Activated T-cell treated with anti-CD3 and anti-CD28 coated beads for 1 hour (primary cell): ENCODE measurements at places on chromosomes 16 and 17.

DNA sequence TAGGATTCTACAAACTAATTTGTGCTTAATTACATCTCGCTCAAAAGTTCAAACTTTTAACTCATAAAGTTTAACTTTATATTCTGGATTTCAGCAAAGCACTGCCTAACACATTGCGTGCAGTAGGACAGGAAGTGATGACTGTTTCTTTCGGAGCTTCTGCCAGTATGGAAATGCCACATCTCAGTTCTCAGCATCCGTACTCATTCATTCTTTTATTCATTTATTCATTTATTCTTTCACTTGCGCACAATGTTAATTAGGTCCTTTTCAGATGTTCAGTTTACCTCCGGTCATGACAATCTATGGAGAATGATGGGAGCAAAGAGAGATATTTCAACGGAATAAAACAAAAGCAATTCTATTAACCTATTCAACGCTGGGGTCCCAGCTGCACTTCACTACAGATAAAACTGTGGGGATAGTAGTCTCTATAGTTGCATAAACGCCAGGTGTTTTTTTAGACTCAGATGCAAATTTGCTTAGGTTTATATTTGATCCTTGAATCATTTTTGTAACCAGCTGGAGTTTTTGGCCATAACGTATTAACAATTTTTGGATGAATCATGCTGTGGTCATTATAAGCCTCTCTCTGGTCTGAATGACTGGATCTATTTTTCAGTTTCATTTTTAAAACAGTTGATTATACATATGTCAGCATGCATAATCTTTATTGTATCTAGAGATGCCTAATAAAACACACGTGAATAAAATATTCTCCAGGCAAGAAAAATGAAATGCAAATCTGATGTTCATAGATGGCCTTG is 143.9 kb downstream of the KCNJ2 start:
- no peak for DNase-seq

GRCh38 chr16:21260870-21261791 is 17.0 kb downstream of the CRYM start:
- no peak for DNase-seq

- DNase-seq, result no peak
Observed at GRCh38 chr16:81878529-81878928, 99.4 kb downstream of the PLCG2 start.

- DNase-seq, result peak; percentile 27
Observed at GRCh38 chr17:35540589-35541404, 3.3 kb upstream of the SLFN12L start.

- no peak for DNase-seq
Observed at GRCh38 chr16:71673582-71673973, 47.6 kb downstream of the MARVELD3 start.

DNA sequence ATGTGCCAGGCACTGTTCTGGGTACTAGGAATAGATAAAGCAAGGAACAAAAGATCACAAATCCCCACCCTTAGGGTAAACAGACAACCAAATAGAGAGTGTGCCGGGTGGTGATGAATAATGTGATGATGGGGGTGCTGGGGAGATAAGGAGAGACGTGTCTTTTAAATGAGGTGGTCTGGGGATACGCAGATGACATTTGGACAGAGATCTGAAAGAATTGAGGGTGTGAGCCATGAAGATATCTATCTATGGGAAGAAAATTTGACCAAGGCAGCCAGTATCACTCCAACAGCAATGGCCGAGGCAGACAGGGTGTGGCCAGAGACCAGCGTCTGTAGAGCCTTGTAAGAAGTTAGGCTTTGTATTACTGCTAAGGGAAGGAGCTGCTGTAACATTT is 165.3 kb downstream of the MRTFB start:
- DNase-seq, result no peak

GRCh38 chr17:66767154-66767933 is 67.6 kb upstream of the CACNG5 start:
- DNase-seq, result no peak

DNA sequence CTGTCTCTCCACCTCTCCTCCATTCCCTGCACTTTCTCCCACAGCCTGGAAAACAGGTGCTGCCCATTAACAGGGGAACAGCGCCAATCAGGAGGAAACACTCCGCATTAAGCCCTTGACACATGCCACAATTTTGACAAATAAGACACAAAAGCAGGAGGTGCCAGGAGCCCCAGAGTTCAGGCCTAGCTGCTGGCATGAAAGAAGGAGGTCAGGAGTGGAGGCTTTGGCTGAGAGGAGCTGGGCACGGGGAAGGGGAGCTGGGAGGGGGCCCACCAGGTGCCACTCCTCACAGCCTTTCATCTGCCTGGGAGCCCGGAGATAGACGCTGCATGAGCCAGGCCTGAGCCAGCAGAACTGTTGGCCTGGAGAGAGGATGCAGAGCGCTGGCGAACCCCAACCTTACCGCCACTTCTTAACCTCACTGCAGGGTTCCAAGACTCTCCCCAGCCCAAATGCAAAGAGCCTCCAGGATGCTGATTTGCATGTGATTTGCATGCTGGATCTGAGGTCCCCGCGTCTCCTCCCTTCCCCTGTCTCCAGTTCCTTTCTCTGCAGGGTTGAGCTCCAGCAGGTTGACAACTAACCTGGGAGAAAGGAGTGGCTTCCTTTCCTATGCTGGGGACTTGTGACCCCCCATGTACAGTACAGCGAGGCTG is 139.8 kb upstream of the SDK2 start:
- DNase-seq, result no peak

DNA sequence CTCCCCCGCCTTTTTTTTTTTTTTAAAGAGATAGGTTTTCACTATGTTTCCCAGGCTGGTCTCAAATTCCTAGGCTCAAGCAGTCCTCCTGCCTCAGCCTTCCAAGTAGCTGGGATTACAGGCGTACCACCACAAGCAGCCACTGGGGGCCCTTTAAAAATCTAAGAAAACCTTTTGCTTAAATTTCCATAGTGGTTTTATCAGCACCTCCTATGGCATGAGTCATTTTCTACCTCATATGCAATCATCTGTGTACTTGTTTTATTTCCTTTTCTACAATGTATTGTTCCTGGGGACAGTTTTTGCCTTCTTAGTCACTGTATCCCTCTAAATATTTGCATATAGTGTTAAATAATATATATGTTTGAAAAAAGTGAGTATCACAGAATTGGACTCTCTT is 29.2 kb downstream of the GNA13 start:
- DNase-seq, result peak; percentile 17

DNA sequence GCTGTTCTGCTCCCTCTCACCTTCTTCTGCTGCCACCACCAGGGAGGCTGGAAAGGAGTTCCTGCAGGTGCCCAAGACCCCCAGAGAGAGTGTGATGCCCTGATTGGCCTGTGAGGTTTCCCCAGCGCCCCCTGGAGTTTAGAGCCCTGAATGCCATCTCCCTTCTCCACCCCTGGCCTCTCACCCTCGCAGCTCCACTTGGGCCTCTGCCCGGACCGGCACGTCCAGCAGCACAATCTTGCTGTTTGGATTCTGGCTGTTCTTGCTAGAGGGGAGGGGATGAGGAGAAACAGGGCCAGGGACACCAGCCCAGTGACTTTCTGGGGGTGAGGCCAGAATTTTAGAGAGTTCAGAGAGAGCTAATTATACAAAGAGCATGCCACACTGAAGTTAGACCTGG is 12.5 kb upstream of the FAM171A2 start:
- no peak for DNase-seq

DNA sequence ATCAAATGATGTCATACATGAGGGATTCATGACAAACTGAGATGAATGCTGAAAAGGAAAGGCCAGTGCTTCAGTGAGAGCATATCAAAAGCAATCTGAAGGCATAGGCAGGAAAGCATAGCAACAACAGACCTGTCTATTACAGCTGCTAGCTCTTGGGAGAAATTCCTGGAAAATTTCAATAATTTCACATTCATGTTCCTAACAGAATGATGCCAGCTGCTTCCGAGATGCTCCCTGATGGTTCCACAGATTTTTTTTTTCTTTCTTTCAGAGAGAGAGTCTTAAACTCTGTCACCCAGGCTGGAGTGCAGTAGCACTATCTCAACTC is 50.3 kb upstream of the CLEC3A start:
- no peak for DNase-seq

- DNase-seq, result peak; percentile 12
Observed at GRCh38 chr17:27631411-27631760, 398 bp downstream of the LGALS9 start.

DNA sequence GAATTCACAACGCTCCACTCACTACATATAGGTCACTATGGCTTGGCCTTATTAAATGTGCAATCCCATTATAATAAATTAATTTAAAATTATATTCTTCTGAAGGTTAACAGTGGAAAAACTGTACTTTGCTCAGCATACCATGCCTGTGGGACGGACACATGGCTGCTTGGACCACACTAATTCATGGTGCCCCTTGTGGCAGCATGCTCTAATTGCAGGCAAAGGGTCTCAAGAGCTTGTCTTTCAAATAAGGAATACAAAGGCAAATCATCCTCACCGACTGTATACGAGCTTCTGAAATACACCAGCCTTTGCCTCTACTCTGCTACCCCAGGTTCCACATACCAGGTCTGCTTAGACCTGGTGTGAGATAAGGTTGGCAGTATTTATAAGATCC is 11.7 kb downstream of the SMPD3 start:
- no peak for DNase-seq

DNA sequence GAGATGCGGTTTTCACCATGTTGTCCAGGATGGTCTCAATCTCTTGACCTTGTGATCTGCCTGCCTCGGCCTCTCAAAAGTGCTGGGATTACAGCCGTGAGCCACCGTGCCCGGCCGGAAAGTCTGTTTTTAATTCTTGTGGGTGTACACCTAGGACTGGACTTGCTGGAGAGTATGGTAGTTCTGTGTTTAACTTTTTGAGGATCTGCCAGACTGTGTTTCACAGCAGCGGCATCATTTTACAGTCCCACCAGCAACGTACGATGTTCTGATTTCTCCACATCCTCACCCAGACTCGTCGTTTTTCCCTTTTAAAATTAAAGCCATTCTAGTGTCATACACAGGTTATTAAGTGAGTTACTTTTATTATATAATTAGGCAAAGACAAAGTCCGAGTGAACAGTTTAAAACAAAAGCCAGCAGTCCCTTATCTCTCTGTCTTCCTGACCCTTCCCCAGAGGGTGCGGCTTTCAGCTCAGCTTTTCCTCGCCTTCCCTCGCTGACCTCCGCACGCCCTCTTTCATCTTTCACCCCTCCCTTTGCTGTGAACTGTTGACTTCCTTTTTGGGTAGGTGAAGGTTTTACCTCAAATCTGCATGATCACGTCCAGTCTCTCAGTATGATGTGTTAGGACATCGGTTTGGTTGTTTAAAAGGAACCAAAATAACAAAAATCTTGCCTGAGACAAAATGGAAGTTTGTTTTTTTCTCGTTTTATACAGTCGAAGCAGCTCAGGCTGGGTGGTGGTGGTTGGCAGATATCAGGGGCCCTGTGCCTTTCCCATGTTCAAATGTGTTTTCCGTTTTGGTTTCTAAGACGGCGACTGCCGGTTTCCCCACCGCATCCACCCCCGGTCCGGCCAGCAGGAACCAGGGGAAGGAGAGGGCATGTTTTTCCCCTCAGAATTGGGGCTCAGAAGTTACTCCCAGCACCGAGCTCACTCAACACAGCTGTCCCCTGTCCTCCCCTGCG is 18.0 kb downstream of the FAM234A start:
- DNase-seq, result no peak

DNA sequence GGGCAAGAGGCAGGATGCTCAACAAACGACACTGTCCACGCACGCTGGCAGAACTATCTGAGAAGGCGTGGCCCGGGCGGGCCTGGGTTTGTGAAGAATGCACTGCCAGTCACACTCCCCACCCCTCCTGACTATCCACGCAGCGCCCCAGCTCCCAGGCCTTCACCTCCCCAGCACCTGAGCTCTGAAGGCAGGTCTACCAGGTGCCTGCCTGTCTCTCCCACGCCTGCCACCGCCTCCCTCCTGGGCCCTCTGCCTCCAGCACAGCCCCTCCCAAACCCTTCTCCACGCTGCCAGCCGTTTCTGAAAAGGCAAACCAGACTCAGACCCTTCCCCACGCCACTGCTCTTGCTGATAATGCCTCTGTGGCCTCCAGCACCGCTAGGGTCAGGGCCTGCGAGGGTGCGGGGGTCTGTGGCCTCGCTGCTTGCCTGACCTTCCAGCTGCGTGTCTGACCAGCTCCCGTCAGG is 11.6 kb downstream of the MYBBP1A start:
- no peak for DNase-seq

DNA sequence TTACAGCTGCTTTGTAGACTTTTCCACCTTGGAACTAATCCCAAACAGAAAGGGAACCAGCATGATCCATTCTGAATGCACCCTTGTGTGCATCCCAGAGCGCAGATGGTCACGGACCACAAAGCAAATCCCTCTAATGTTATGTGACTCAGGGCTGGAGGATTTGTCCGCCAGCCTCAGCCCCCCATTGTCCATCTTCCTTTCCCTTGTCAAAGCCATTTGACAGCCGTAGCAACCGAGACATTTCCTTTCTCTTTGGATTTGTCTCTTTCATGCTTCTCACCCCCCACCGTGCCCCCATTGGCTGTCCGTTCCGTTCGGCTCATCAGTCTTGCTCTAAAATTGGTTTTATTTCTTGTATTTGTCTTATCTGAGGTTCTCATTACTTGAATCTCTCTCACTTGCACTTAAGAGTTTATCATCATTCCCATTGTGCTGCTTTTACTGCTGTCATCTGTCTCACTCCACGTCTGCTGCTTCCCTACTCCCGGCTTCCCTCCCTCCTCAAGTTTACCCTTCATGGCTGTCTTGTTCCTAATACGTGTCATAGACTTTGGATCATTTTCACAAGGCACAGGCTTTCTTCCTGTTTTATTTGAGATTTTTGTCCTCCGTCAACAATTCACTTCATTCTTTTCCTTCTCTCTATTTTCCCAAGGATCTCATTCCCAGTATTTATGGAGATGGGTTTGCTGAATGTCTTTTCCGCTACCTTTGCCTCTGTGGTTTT is 163.4 kb upstream of the ERCC4 start:
- DNase-seq, result no peak

DNA sequence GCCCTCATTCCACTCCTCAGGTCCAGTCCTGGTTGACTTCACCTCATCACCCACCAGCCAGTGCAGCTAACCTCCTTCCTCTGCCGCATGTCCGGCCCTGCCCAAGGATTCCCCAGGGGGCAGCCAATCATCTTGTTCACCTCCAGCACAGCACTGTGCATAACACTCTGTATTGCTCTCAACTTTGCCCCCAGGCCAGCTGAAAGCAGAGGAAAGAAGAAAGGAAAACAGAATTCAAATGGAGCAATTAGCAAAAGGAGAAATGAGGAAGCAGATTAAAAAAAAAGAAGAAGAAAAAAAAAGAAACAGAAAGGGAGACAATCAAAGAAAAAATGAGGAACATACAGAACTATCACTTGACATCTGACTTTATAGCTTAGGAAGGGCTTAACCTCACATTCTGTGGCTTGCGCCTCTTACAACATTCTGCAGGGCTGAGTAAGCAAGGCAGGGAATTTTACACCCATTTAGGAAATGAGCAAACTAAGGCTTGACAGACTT is 26.1 kb downstream of the GAS7 start:
- no peak for DNase-seq

DNA sequence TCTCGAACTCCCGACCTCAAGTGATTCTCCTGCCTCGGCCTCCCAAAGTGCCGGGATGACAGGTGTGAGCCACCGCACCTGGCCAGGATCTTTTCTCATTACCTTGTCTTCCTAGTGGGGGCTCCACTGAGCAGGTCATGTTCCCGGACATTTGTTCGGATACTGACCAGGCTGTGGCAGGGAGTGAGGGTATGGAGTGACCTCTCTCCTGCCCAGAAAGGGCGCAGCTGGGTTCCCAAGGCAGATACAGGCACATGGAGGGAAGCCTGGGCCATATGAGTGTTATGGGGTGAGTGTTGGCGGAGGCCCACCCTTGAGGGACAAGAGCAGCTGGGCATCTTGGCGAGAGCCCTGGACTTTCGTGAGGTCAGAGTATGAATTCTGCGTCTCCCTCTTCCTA is 5.5 kb downstream of the SERPINF1 start:
- DNase-seq, result no peak
